ENCODE measurements at places on chromosomes 7 and 10. TPM values are rescaled to one million over a fixed set of nuclear protein-coding genes. Genes with fewer than 3 reads are reported as not detected.
A peak's percentile ranks its signal among the peaks of the same experiment; 100 is the strongest.

DNA sequence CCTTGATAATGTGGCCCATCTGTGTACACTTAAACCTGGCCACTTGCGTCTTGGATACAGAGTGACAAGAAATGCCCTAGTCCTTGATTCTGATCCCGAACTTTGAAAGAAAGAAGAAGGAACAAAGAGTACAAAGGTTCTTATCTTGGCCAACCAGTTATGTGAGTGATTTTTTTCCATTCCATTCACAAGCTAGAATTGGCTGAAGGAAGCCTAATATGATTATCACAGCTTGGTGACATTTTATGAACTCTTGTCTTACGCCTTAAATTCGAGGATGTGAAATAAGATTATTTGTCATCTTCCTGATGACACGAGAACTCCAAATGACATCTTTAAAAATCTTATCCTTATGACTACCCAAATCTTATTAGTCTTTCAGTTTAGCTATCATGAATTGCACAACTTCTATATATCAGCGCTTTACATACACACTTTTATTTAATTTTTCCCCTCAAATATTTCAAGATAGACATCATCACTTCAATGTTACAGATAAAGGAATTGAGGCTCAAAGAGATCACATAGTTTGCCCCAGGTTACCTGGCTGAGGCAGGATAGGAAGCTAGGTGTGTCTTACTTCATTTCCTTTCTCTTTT, 13.0 kb upstream of the SP4 start:
- no peak overlapping the region for H3K4me3 ChIP-seq
- H3K4me1 ChIP-seq, result no peaks in the 10 kb centered on the region
- H3K27ac ChIP-seq, result no peak overlapping the region

GRCh38 chr7:2617325-2617905, 14.4 kb upstream of the TTYH3 start:
- no peaks in the 10 kb centered on the region for H3K36me3 ChIP-seq
- no peaks in the 10 kb centered on the region for H3K27me3 ChIP-seq
- H3K4me3 ChIP-seq, result no peak overlapping the region
- no peak overlapping the region for H3K27ac ChIP-seq

DNA sequence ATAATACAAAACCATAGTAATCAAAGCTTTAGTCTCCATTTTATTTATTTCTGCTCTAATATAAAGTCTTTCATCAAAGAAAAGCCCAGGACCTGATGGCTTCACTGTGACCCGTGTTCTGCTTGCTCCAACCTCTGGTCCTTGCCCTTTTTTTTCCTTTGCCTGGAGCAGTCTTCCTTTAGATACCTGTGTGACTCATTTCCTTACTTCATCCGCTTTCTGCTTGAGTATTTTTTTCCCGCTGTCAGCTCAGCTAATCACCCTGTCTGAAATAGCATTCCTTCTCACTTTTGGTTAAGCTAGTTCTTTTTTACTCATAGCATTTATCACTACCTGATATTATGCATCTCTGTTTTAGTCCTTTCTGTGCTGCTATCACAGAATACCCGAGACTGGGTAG, 194.8 kb downstream of the ABCA13 start:
- no peak overlapping the region for H3K4me3 ChIP-seq
- no peaks in the 10 kb centered on the region for H3K4me1 ChIP-seq
- no peaks in the 10 kb centered on the region for H3K27me3 ChIP-seq
- H3K36me3 ChIP-seq, result no peaks in the 10 kb centered on the region
- H3K27ac ChIP-seq, result no peak overlapping the region
- no peak for DNase-seq

GRCh38 chr7:36571190-36571560, 153.1 kb downstream of the AOAH start:
- no peak for DNase-seq
- H3K27ac ChIP-seq, result no peak overlapping the region
- no peaks in the 10 kb centered on the region for H3K36me3 ChIP-seq
- H3K4me3 ChIP-seq, result no peak overlapping the region
- no peaks in the 10 kb centered on the region for H3K4me1 ChIP-seq

The HOXA11 gene
- not detected for total RNA-seq

DNA sequence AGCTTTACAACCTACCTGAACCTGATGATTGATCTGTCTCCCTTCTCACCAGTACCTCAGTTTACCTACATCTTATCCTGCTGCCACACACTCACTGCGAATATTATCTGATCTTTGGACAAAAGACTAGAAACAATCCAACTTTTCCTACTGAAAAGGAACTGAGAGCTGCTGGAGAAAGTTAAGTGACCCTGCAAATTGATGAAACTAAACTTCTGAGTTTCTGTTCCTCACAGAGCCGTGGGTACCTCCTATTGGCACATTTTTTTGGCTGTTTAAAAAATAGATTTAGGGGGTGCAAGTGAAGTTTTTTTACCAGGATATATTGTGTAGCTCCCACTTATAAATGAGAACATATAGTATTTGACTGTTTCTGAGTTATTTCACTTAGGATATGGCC, 66.0 kb upstream of the STARD3NL start:
- H3K27ac ChIP-seq, result no peak overlapping the region
- no peak overlapping the region for H3K4me3 ChIP-seq
- no peaks in the 10 kb centered on the region for H3K36me3 ChIP-seq
- H3K4me1 ChIP-seq, result no peaks in the 10 kb centered on the region
- H3K27me3 ChIP-seq, result no peaks in the 10 kb centered on the region
- DNase-seq, result no peak

The CCDC172 gene
- total RNA-seq, result not detected

DNA sequence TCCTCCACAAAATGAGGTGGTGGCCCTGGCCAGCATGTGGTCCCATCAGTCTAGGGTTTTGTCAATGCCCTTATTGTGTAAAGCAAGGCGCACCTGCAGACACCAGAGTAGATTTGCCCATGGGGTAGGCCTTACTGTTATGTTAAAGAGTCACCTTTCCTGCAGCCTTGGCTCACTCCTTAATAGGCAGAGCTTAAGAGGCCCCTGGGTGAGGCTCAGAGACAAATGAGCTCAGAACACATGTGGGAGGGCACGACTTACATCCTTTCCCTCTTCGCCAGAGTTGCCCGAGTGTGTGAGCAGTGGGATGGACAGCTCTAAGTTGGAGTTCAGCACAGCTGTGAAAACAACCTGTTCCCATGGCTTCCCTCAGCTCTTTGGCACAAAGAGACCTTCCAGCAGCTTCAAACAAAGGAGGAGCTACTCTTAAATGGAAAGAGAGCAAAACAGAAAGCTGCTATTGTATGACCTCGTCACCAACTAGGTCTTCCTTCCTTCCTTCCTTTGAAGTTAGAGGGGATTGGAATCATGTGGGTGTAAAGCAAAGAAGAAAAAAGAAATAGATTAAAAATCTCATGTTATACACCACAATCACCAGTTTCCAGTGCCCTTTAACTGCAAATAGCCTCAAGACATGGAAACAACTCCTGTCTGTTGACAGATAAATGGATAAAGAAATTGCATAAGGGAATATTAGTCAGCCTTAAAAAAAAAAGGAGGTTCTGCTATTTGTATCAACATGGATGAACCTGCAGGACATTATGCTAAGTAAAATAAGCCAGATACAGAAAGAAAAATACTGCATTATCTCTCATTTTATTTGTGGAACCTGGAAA, 11.9 kb upstream of the XPNPEP1 start:
- no peak overlapping the region for H3K27ac ChIP-seq
- no peaks in the 10 kb centered on the region for H3K27me3 ChIP-seq
- no peak for DNase-seq
- no peaks in the 10 kb centered on the region for H3K36me3 ChIP-seq
- H3K4me1 ChIP-seq, result no peaks in the 10 kb centered on the region

GRCh38 chr7:94393246-94394108, 1.2 kb upstream of the COL1A2 start:
- H3K27ac ChIP-seq, result peak overlapping the region; percentile 77
- H3K36me3 ChIP-seq, result no peaks in the 10 kb centered on the region
- H3K27me3 ChIP-seq, result no peaks in the 10 kb centered on the region
- H3K4me3 ChIP-seq, result no peak overlapping the region
- H3K4me1 ChIP-seq, result peaks cover 2% of the 10 kb centered on the region
- peak; percentile 69 for DNase-seq

The DEPP1 gene
- 84.2 TPM for total RNA-seq

GRCh38 chr7:119783799-119784198, 489.2 kb upstream of the KCND2 start:
- no peak overlapping the region for H3K27ac ChIP-seq
- no peak overlapping the region for H3K4me3 ChIP-seq

DNA sequence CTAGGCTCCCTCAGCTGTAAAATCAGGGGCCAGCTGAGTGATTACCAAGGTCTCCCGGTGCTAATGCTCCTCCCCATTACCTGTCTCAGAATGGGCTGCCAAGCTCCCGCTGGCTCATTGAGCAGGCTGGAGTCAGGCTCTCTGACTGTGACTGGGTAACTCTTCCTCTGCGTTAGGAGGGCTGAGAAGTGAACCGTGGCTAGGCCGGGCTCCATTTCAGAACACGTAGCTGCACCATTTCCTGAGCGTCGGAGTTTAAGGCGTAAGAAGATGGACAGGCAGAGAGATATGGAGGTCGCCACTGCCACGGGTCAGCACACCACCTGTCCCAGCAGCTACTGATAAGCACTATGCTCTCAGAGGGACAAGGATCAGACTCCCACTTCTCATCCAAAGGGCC, 250.3 kb downstream of the TCERG1L start:
- no peak overlapping the region for H3K27ac ChIP-seq
- no peak for DNase-seq
- H3K36me3 ChIP-seq, result no peaks in the 10 kb centered on the region
- H3K4me3 ChIP-seq, result no peak overlapping the region
- no peaks in the 10 kb centered on the region for H3K27me3 ChIP-seq

DNA sequence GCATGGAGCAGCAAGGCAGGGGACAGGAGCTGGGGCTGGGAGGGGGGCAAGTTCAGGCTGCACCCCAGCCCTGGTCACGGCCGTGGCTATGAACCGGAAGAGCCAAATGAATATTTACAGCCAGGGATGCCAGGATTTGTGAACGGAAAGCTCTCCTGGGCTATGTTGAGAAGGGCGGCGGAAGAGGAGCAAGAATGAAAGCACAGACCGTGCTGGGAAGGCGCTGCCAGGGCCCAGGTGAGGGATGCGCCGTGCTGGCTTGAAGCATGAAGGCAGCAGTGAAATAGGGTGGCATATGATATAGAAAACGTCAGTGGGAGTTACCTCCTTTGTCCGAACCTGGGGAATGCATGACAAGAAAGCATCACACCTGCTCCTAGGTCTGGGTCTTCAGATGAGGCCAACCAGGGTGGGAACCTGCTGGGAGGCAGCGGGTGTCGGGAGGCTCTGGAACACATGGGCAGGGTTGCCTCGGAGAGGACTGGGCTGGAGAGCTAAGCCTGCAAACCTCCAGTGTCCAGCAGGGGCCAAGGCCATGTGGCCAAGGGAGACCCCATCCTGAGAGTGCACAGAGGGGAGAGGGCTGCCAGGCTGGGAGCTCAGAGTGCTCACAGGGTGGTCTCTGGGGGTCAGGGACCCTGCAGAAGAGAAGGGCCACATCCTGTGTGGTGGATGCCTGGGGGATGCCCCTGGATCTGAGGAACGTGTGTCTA, 120.6 kb upstream of the TCERG1L start:
- no peak overlapping the region for H3K4me3 ChIP-seq
- no peaks in the 10 kb centered on the region for H3K36me3 ChIP-seq
- no peak for DNase-seq
- H3K27me3 ChIP-seq, result no peaks in the 10 kb centered on the region
- H3K4me1 ChIP-seq, result no peaks in the 10 kb centered on the region

The LLCFC1 gene
- not detected for total RNA-seq

The AQP1 gene
- 680 TPM for total RNA-seq

All from aorta (tissue), 5 donors.